Activated T-helper 9 cell treated with anti-CD3 and anti-CD28 coated beads, Interleukin-2, amount 50 U/mL, for 16 hours (primary cell): ENCODE measurements at places on chromosomes 7 and 10.

GRCh38 chr7:73683788-73684693 lies 644 bp downstream of the BUD23 start:
- DNase-seq = no peak

DNA sequence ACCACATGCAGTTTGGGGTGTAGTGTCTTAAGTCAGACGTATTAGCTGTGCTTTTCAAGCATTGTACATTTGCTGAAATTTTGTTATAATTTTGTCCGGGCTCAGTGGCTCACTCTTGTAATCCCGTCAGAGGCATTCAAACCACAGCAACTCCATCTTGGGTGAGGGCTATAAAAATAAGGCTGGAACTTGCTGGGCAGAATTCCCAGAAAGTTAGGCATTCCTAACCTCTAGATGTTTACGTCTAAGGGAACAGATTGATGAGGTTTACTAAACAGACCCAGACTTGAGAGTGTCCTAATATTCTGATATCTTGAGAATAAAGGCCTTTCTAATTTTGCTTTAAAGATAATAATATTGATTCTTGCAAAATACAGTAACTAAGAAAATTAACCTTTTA lies 957.8 kb downstream of the NXPH1 start:
- DNase-seq = no peak

GRCh38 chr7:30728591-30729100 lies 23.3 kb upstream of the INMT start:
- DNase-seq = no peak

GRCh38 chr7:132708470-132708869 lies 132.2 kb upstream of the PLXNA4 start:
- DNase-seq = no peak

- no peak for DNase-seq
These were observed 42.0 kb downstream of the MYL10 start for GRCh38 chr7:101586906-101587677.

- no peak for DNase-seq
These were observed 133.4 kb downstream of the MAD1L1 start for GRCh38 chr7:2099048-2099957.

- no peak for DNase-seq
These were observed 88.3 kb upstream of the SEMA3D start for GRCh38 chr7:85275204-85275603.

DNA sequence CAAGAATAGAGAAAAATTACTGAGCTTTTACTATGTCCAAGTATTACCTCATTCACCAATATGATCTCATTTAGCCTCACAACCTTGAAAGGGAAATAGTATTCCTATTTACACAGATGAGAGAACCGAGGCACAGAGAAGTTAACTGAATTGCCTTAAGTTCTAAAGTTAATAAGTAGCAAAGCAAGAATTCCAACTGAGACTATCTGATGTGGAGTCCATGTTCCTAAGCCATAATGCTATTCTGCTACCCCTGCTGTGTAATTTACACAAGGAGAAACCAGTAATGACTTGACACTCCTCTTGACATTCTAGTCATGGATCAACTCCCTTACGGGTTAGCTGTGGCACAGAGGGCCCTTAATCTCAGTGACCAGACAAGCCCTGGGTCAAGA lies 60.7 kb downstream of the ABCB4 start:
- no peak for DNase-seq

GRCh38 chr7:5758753-5759335 lies 22.6 kb downstream of the RNF216 start:
- DNase-seq = no peak

DNA sequence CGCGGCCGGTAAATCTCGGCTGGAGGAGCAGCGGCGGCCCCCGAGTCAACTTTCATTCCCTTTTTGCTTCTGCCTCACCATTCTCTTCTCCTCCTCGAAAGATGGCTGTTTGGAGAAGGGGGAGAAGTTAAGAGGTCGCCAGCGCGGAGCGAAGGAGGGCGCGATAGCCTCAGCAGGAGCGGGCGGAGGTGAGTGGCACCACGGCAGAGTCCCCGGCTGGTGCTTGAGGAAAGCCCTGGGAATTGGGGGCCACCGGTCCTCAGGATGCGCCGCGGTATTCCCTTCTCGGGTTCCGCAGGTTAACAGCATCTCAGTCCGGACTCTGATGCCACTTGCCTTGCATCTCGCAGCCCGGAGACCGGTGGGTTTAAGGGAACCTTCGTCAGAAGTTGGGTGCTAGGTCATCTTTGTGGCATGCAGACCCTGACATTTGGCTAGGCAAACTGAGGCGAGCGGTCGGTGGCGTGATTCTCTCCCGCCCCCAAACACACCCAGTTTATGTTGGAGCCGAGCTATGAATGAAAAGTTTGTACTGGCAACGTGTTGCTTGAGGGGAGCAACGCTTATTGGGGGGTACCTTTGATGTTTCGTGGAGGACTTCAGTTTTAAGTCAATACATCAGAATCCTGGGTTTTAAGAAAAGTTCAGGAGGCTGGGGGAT lies 59.5 kb upstream of the PRPS1L1 start:
- no peak for DNase-seq

DNA sequence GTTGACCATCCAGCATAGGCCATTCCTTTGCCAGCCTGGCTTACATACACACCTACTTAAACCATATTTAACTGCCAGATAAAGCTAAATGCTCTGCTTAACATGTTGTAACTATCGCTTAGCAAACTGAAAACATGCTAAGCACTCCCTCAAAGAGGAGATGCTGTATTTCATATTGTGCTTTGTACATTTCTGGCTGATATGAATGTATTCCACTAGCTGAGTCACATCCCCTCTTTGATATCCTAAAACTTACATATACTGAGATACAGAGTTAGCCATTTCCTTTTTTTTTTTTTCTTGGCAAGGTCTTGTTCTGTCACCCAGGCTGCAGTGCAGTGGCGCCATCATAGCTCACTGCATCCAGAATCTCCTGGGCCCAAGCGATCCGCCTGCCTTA lies 99.4 kb downstream of the TPST1 start:
- no peak for DNase-seq

DNA sequence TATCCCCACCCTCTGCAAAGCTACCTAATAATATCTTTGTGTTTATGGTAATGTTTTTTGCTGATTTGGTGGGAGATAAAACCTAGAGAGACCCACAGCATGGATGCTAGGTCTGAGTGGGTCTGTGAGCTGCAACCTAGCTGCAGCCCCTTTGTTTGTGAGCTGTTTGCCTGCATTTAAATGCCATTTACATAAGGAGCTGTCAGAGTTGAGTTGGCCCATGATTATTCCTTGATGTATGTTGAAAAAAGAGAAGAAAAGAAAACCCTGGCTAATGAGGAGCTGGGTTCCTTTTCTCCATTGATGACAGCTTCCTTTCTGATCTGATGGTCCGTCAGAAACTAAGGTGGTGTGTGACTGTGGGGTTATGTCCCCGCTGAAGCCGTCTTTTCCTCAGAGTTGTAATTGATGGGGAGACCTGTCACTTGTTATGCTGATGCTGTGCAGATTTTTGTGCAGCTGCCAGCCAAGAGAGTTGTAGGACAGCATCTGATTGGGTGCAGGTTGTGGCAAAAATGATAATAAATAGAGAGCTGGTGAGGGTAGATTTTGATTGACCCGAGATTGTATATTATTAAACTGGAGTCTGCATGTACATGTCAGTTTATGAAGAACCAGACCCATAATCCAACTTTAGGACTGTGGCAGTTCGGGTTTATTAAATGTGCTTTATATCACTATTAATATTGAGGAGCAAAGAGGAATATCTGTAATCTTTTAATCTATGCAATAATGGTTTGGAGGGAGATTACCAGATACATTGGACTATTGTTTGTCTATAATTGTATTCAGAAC lies 219.8 kb downstream of the AUTS2 start:
- no peak for DNase-seq

- no peak for DNase-seq
These were observed 190.0 kb upstream of the LYZL2 start for GRCh38 chr10:30819341-30820181.

DNA sequence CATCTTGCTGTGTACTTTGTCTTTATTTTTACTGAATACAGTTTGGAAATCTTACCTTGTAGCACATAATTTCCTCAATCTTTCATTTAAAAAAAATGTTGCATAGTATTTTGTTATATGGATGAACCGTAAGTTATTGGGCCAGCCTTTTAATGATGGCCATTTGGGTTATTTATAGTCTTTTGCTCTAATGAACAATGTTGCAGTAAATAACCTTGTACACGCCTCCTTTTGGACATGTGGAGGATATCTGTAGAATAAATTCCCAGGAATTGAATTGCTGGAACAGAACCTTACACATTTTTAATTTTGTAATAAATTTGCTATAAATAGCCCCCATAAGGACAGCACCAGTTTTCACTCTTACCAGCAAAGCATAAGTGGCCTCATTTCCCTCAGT lies 12.7 kb upstream of the PRF1 start:
- DNase-seq = no peak

GRCh38 chr10:95616446-95616845 lies 40.1 kb downstream of the ALDH18A1 start:
- no peak for DNase-seq

DNA sequence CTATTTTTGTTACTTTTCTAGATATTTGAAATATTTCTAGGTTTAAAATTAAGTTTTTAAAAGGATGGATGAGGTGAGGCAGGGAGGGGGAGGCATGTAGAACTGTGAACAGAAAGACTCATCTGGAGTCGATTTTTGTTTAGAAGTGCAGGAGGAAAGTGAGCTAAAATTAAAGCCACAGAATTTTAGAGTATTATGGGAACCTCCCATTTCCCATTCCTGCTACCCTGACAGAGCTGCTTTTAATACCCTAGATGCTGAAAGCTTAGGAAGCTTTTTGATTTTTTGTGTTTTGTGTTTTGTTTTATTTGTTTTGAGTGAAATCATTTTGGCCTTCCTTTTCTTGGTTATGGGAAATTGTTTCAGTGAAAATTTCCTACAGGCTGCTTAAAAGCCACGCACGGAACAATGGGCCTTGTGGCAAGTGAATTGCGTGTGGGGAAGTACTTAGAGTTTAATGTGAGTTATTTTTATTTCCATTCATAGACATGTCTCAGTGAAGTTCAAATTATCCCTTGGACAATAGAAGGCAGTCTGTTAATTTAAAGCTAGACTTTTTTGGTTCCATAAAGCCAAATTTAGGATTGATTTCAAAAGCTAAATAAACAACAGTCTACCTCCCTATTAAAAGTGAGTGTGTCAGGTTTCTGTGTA lies 102.0 kb upstream of the HDAC9 start:
- DNase-seq = no peak

GRCh38 chr7:129665013-129665401 lies 53.5 kb downstream of the NRF1 start:
- no peak for DNase-seq

DNA sequence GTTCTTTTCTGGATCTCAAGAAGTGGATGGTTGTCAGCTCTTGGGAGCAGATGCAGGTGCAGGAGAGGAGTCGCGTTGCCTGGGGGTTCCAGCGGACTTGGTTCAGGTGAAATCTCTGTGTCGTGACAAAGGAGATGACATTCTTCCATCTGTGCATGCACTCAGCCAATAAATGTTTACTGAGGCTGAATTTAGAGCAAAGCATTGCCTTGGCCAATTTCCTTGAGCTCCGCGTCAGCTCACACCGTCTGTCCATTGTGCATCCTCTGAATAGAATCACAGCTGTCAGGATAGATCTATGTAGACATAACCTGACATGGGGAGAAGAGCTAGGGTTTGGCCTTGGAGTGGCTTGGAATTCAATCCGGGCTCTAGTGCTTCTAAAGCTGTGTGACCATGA lies 343.7 kb downstream of the GLRX3 start:
- no peak for DNase-seq

- no peak for DNase-seq
These were observed 8.8 kb upstream of the SPAM1 start for GRCh38 chr7:123916240-123916724.

DNA sequence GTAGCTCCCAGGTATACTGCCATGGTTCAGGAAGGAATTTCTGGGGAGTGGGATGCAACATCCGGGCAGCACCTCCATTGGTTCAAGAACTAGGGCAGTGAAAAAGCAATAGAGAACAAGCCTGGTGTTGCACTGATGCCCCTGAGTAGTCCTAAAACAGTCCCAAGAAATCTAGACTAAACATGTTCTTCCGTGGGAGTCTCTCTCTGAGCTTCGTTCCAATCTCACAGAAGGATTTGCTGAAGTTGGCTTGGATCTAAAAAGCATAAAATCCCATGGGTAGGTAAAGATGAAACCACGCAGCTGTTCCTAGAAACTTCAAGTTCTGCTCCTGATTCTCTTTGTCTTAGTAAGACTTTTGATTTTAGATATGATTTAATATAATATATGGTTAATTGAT lies 154.5 kb downstream of the PLXDC2 start:
- no peak for DNase-seq

- DNase-seq = no peak
These were observed 295.4 kb upstream of the NPSR1 start for GRCh38 chr7:34362621-34363020.

- DNase-seq = no peak
These were observed 42.0 kb downstream of the PWWP2B start for GRCh38 chr10:132439025-132439388.

DNA sequence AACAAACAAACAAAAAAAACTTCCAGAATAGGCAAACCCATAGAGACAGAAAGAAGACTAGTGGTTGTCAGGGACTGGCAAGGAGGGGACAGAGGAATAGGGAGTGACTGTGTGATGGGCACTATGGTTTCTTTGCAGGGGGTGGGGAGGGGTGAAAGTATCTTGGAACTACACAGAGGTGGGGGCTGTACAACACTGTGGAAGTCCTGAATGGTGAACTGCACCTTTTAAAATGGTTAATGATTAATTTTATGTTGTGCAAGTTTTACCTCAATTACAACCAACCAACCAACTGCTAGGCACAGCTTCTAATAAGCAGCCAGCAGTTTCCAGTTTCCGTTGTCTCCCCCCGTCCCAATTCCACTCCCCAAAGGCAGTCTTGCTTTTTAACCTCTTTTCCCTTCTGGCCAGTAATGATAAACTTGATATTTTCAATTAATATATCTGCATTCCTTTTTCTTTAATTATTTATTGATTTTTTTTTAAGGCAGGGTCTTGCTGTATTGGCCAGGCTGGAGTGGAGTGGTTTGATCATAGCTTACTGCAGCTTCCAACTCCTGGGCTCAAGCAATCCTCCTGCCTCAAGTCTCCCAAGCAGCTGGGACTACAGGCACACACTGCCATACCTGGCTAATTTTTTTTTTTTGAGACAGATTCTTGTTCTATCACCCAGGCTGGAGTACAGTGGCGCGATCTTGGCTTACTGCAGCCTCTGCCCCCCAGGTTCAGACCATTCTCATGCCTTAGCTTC lies 46.8 kb downstream of the HIP1 start:
- no peak for DNase-seq

DNA sequence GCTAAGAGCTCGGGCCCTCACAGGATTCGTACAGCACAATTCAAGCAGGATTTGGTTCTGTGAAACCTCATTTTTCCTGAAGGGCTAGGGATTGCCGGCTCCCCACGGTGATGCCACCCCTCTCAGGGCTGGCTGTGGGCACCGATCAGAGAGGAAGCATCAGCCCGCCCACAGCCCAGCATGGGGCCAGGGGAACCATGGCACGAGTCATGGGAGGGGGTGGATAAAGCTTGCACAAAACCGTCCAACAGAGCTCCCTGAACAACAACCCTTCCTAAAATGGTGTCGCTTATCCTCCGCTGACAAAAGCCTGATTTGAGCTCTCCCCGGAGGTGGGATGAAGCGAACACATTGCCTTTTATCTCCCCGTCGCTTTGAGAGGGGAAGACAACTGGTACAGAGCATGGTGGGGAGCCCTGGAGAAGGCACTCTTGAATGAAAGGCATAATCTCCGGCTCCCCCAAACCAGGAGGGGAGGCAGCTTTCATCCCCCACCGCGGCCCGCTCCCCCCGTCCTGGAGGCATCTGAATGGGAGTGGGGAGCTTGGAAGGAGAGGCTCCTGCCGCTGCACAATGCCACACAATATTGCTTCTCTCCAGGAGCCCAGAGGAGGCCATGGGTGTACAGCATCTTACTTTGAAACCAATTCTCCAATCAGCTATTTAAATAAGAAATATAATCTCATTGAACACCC lies 144.0 kb downstream of the RPS24 start:
- DNase-seq = no peak
